ENCODE measurements at places on chromosomes 4 and X.

DNA sequence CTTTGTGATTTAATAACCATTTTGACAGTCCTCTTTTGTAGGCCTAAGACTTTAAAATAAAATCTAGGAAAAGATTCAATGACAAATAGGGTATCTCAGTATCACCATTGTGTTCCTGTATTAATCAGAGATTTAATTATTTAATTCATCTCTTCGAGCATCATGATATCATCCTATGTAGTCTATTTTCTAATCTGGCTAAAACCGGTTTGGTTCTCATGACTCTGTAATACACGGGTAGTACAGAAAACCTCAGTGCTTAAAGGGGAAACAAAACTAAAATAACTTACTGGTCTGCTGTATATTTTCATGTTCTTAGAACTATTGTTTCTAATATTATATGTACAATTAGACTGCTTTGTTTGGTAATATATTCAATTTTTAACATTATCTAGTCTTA is 23.7 kb upstream of the FBXW7 start:
- no peak for DNase-seq

DNA sequence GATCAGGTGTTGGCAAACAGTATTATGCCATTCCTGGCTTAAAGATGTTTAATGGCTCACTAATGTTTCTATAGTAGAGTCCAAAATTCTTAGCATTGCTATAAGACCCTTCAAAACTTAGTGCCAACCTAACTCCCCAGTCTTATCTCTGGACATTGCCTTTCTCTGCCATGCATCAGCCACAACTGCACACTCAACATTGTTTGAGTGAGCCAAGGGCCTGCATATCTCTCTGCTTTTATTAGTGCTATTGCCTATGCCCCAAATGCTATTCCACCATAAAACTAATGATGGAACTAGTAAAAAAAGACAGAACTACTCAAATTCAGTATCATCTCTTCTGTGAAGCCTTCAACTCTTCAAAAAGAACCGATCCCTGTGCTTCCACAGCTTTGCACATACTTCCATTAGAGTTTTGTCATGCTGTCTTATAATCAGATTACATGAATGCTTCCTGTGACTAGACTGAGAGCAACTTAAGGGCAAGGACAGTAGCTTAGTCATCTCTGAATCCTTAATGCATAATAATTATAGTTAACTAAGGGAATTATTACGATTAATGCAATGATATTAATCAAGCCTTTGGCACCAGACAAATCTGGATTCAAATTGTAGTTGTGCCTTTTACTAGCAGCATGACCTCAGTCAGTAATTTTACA is 53.7 kb downstream of the CHM start:
- DNase-seq: no peak

DNA sequence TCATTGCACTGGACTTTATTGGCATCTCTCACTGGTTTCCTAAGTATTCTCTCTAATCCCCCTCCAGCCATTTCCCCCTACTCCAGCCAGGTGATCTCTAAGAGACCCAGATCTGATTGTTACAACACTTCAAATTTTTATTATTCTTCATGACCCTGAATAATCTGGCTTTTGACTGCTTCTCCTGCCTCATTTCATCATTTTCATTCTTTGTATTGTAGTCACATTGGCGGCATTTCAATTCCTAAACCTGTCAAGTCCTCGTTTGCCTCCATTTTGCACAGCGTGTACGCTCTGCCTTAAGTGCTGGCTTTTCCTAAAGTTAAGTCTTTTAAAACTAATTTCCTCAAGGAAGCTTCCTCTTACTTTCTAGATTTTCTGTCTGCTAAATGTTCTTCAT is 31.6 kb downstream of the UBE2K start:
- no peak for DNase-seq

- DNase-seq: no peak
Measured at GRCh38 chrX:97238632-97239031, 354.9 kb downstream of the RPA4 start.

DNA sequence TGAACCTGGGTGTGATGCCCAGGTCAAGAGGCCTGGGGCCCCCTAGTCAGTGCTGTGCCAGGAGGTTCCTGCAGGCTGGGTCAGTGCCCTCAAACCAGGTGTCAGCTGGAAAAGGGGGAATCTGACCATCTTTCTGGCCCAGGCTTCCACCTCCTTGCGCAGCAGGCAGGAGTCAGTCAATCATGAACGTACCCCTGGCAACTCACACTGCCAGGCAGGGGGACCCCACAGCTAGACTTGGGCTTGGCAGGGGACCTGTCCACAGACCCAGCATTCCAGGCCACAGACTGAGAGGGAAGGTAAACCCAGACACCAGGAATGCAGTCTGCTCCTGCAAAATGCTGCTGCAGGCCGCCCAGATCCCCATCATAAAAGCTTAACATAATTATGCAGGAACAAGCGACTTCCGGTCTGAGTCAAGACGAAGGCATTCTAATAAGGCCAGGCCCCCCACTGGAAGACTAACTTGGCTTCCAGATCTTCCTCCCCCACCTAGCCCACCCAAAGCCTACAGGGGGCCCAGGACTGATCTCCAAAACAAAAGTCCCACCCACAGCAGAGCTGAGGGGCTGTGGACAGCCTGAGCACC is 156.3 kb downstream of the BCOR start:
- no peak for DNase-seq

DNA sequence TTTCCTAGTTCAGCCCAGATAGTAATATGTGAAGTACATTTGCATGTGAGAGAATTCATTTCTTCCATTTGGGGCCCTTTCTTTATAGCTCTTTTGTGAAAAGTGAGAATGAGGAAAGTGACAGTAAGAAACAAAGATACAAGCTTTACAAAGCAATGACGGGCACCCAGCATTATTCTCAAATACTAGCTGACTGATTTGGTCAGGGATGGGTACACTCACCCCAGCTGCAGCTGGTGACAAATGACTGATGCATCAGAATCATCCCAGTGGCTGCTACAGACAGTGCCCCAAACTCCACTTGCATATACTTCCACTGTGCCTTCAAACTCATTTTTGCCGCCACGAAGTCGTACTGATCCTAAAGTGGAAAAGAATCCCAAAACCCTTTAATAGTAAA is 14.8 kb downstream of the PRSS12 start:
- DNase-seq: no peak

GRCh38 chr4:98689507-98690174 is 31.2 kb upstream of the TSPAN5 start:
- DNase-seq: no peak

DNA sequence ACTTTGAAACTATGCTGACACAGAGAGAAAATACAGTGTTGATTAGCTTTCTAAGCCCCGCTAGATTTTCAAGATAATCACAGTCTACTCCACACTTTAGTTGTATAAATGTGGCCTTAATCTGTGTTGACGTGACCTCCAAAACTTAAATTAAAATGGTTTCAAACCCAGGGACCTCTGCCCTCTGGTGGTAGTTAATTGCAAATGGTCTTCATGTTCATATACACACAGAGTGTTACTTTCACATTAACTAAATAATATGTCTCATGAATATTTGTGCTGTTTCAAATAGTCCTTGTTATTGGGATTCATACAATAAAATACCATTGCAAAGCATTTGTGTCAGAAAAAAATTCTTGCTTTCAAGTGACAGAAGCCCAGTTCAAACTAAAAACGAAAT is 64.3 kb downstream of the TASL start:
- DNase-seq: no peak

DNA sequence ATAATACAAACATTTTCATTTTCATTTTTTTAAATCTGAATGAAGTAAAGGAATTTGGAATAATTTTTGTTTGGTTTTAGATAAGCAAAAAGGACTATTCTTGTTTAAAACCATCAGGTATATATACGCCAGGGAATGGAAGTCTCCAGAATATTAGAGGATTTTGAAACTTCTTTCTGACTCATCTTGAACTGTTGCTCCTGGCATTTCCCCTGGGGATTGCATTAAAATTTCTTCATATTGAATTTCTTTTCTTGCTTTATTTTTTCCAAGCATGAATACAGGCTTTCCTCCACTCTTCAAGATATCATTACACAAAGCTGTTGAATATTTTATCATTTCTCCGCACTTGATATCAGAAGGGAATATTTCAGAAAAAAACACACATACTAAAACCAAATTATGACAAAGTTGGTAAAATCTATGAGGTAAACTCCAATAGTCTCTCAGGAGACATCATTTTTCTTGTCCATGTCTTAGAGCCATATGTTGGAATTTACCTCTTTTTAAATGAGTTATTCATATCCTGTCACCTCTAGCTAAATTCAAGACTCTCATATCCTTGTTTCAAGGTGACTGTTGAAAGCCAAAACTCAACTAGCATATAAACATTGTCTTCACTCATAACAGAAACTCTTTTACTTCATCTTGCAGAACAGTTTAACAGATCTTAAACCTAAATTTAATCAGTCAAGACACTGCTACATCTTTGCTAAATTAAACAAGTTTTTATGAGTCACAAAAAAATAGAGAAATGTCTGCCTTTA is 20.7 kb upstream of the CSN1S1 start:
- no peak for DNase-seq

DNA sequence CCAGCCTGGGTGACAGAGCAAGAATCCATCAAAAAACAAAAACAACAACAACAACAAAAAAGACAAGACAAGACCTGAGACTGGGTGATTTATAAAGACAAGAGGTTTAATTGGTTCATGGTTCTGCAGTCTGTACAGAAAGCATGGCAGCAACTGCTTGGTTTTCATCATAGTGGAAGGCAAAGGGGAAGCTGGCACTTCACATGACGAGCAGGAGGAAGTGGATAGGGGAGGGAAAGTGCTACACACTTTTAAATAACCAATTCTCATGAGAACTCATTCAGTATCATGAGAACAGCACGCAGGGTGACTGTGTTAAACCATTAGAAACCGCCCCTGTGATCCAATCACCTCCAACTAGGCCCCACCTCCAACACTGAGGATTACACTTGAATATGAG is 28.4 kb upstream of the SLC10A7 start:
- no peak for DNase-seq

DNA sequence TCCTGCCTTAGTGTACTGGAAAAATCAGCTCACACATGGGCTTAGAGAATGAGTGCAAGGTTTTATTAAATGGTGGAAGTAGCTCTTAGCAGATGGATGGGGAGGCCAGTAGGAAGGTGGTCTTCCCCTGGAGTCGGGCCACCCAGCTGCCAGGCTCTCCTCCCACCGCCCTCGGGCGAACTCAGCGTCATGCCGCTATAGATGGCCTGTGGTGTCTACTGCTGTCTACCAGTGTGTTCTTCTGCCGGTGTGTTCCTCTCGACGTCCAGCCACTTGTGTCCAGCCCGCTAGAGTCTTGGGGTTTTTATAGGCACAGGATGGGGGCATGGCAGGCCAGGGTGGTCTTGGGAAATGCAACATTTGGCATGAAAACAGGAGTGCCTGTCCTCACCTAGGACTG is 198.7 kb upstream of the NDST3 start:
- no peak for DNase-seq

GRCh38 chr4:40662962-40663604 is 33.4 kb upstream of the RBM47 start:
- DNase-seq: no peak

GRCh38 chrX:2320580-2321327 is 180.0 kb downstream of the DHRSX start:
- DNase-seq: no peak

DNA sequence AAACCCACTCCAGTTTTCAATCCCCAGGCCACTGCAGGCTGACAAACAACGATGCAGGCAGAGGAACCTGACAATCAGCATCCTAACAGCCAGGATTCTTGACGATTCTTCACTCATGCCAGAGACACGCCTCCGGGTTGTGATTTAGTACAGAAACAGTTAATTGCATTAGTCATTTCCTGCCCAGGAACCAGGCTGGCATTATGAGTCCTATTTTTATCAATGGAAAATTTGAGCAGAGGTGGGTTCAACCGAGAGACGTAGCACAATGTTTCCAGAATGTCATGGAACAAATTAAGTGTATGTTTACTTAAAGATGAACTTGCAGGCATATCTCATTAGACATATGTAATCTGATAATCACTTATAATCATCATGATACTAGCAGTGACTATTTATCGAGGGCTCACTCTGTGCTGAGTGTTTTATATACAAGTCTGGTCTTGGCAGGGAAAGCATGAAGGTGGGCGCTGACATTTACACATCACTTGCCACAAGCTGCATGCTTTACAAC is 159.7 kb downstream of the NSUN7 start:
- no peak for DNase-seq

- DNase-seq: no peak
Measured at GRCh38 chrX:133608406-133608805, 193.1 kb upstream of the GPC4 start.

DNA sequence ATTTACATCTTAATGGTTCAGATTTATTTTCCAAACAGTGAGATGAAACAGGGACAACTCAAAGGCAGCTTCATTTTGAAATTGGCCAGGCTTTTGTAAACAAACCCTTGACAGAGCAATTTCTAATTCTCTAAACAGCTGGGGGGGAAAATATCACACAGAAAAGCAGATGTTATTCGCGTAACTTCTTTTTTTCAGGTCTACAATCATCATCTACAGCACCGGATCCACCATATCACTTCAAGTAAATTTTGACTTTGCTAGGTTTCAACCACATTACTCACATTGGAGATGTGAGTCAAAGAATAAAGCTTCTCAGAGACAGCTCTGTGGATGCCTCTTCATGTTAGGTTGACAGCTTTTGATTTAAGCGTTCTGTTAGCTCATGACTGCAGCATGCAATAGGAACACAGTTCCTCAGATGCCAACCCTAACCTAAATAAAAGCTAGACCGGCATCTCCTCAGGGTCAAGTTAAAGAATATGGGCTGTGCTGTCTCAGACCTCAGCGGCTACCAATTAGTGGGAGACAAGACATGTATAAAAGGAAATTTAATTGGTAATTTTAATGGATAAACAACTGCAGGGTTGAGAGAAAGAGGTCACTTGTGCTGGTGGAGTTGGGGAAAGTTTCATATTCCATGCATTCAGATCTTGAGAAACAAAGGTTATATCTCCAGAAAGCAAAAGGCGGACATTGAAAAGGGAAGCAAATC is 26.8 kb downstream of the AMELX start:
- no peak for DNase-seq

DNA sequence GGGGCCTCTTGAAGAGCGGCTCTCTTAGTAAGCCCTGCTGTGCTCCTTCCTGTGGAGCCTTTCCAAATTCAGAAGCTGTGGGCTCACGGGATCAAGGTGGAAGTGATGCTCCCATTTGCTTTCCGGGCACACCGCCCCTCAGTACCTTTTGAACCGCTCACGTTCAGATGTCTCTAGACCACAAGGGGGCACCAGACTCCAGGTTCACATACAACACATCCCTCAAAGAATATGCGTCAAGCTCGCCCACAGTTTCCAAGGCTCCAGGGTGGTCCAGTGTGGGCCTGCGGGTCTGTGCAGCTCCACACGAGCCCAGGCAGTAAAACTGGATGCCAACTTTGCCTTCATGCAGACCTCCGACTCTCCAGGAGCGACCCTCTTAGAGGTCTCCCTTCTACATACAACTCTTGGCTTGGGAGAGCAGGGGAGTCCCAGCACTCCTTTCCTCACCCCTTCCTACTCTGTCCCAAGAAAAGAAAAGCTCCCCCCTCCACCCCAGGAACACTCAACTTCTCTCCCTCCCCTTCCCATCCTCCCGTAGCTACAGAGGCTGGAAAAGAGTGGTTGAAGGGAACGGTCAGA is 11.0 kb downstream of the SUPT20HL1 start:
- no peak for DNase-seq

Data from esophagus squamous epithelium (tissue), 5 donors.